ENCODE measurements at places on chromosomes 5 and 9.

DNA sequence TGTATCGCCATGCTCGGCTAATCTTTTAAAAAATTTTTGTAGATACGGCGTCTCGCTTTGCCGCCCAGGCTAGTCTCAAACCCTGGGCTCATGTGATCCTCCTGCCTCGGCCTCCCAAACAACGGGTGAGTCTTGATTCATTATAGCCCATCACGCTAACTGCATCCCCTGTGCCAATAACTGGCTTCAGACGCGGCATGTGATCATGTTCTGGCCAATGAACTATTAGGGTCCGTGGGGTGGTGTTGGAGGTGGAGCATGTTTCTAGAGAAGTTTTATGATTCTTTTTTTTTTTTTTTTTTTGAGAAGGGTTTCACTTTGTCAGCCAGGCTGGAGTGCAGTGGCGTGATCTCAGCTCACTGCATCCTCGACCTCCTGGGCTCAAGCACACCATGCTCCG lies 51.0 kb downstream of the FGF18 start:
- no peaks in the 10 kb centered on the region for H3K36me3 ChIP-seq
- peaks cover 18% of the 10 kb centered on the region for H3K27me3 ChIP-seq
- no peak overlapping the region for H3K27ac ChIP-seq
- no peak overlapping the region for H3K4me3 ChIP-seq

GRCh38 chr5:77170196-77170890 lies 40.1 kb upstream of the PDE8B start:
- H3K36me3 ChIP-seq = peaks cover 3% of the 10 kb centered on the region
- H3K27ac ChIP-seq = no peak overlapping the region
- H3K4me1 ChIP-seq = peaks cover 2% of the 10 kb centered on the region
- H3K4me3 ChIP-seq = no peak overlapping the region
- DNase-seq = no peak

- no peak overlapping the region for H3K4me3 ChIP-seq
- peaks cover 4% of the 10 kb centered on the region for H3K36me3 ChIP-seq
- DNase-seq = no peak
- no peaks in the 10 kb centered on the region for H3K27me3 ChIP-seq
Observed at GRCh38 chr5:138900281-138900965, 25.3 kb upstream of the LRRTM2 start.

DNA sequence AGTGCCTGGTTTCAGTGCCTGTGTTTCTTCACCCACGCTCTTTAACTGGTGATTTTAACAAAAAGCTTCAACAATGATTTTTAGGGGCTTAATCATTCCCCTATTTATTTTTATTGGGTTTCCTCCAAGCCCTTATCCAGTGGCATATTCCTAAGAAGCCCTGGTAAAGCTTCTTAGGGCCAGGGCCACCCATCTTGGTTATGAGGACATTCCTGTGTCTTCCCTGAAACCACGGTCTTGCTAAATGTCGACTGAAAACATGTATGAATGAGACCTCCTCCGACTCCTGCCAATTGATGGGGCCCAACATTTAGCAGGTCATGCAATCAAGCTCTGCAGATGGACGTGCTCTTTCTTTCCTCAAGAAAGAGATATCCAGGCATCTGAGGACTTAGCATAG lies 13.7 kb upstream of the CARTPT start:
- H3K4me3 ChIP-seq = no peak overlapping the region
- peaks cover 2% of the 10 kb centered on the region for H3K36me3 ChIP-seq
- peaks cover 64% of the 10 kb centered on the region for H3K27me3 ChIP-seq
- H3K27ac ChIP-seq = no peak overlapping the region
- H3K4me1 ChIP-seq = peaks cover 3% of the 10 kb centered on the region
- no peak for DNase-seq

- no peaks in the 10 kb centered on the region for H3K4me1 ChIP-seq
- no peak for DNase-seq
- no peaks in the 10 kb centered on the region for H3K36me3 ChIP-seq
- no peaks in the 10 kb centered on the region for H3K27me3 ChIP-seq
Observed at GRCh38 chr5:61283471-61283870, 48.6 kb upstream of the ZSWIM6 start.

DNA sequence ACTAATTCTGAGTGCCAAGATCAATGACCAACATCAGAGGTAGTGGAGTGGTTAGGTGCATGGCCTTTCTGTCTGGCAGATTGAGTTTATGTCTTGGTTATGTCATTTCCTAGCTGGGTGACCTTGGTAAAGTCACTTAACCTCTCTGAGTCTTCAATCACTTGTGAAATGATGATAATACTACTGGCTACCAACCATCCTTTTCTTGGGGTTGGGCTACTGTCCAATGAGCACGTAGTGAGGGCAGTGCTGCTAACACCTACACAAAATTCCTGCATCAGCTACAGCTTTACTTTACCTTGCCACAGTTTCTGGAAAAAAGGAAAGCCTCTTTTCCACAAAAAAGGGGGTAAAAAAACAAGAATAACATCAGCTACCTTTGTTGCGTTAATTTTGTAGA lies 12.4 kb downstream of the IL12B start:
- no peak overlapping the region for H3K27ac ChIP-seq

DNA sequence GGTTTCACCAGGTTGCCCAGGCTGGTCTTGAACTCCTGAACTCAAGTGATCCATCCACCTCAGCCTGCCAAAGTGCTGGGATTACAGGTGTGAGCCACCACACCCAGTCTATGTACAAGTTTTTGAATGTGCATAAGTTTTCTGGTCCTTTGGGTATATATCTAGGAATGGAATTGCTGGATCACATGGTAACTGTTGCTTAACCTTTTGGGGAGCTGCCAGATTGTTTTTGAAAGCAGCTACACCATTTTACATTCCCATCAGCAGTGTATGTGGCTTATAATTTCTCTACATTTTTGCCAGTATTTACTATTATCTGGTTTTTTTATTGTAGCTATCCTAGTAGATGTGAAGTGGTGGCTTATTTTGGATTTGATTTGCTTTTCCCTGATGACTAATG lies 8.9 kb upstream of the LNPEP start:
- H3K27ac ChIP-seq = no peak overlapping the region
- no peak for DNase-seq
- H3K36me3 ChIP-seq = no peaks in the 10 kb centered on the region
- H3K4me3 ChIP-seq = no peak overlapping the region

GRCh38 chr5:170411100-170411499 lies 21.9 kb upstream of the KCNMB1 start:
- no peak for DNase-seq
- peak overlapping the region; percentile 27 for H3K27ac ChIP-seq
- no peak overlapping the region for H3K4me3 ChIP-seq

- peaks cover 48% of the 10 kb centered on the region for H3K4me1 ChIP-seq
- H3K27ac ChIP-seq = peak overlapping the region; percentile 87
- DNase-seq = no peak
- H3K27me3 ChIP-seq = no peaks in the 10 kb centered on the region
Observed at GRCh38 chr9:93125331-93125894, 8.6 kb downstream of the NINJ1 start.

GRCh38 chr5:178590141-178590923 lies at the start of gene COL23A1:
TSS of gene COL23A1 (minus strand) at chr5:178590393.
- H3K4me3 ChIP-seq = peak within 1 kb of the TSS; percentile 83
- peaks cover 5% of the 10 kb centered on the region for H3K4me1 ChIP-seq
- peaks cover 2% of the 10 kb centered on the region for H3K36me3 ChIP-seq

DNA sequence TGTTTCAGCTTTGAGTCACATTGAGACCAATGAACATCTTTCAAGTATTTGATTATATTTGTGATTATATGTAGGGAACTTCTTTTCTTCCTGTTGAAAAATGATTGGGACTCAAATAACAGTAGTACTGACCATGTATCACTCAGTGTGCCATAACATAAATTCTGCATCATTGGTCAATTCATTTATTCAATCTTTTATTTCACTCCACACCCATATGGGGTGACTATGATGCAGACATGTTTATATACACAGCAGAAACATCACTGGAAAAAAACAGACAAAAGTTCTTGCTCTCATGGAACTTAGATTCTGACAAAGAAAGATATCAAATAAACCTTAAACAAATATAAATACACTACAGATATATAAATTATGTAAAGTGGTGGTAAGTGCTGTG lies 74.7 kb upstream of the ANXA1 start:
- H3K4me1 ChIP-seq = no peaks in the 10 kb centered on the region
- no peaks in the 10 kb centered on the region for H3K36me3 ChIP-seq
- DNase-seq = no peak
- peaks cover 27% of the 10 kb centered on the region for H3K27me3 ChIP-seq

DNA sequence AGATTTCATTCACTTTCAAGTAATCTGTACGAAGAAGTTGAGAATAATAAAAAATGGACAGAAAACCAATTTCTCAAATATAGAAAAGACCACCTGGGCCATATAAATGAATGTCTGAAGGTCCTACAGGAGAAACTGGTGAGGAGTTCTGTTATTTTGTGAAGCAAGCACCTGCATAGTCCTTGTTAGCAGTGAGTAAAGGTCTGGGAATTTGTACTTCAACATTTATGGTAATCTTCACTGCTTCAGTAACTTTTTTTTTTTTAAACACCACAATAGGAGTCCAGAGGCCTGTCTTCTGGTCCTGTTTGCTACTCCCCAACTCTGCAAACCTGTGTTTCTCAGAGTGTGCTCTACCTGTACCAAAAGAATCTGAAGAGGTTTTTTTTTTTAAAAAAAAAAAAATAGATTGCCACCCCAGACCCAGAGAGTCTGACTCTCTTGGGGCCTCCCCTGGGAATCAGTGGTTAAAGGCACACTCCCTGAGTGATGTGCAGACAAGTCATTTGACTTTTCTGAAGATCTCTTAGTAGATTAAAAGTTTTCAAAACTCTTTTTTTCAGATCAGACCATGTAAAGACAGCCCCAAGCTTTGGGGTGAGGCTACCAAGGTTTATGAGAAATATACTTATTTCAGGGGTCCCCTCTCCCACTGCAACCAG lies 55.5 kb downstream of the FAM81B start:
- peaks cover 4% of the 10 kb centered on the region for H3K36me3 ChIP-seq
- no peak overlapping the region for H3K4me3 ChIP-seq
- H3K27ac ChIP-seq = no peak overlapping the region
- no peaks in the 10 kb centered on the region for H3K4me1 ChIP-seq

- peak overlapping the region; percentile 29 for H3K27ac ChIP-seq
- H3K27me3 ChIP-seq = no peaks in the 10 kb centered on the region
- no peak for DNase-seq
- peaks cover 25% of the 10 kb centered on the region for H3K36me3 ChIP-seq
- peaks cover 11% of the 10 kb centered on the region for H3K4me1 ChIP-seq
- H3K4me3 ChIP-seq = no peak overlapping the region
Observed at GRCh38 chr9:120490888-120491595, 88.9 kb downstream of the CDK5RAP2 start.

- H3K27me3 ChIP-seq = no peaks in the 10 kb centered on the region
- H3K4me1 ChIP-seq = peaks cover 29% of the 10 kb centered on the region
- H3K4me3 ChIP-seq = no peak overlapping the region
- no peak overlapping the region for H3K27ac ChIP-seq
- H3K36me3 ChIP-seq = peaks cover 10% of the 10 kb centered on the region
- DNase-seq = no peak
Observed at GRCh38 chr9:137748741-137749140, 128.8 kb upstream of the CACNA1B start.

- H3K36me3 ChIP-seq = no peaks in the 10 kb centered on the region
- no peak overlapping the region for H3K27ac ChIP-seq
- DNase-seq = no peak
- H3K4me1 ChIP-seq = no peaks in the 10 kb centered on the region
Observed at GRCh38 chr9:119047513-119048307, 321.5 kb downstream of the BRINP1 start.

DNA sequence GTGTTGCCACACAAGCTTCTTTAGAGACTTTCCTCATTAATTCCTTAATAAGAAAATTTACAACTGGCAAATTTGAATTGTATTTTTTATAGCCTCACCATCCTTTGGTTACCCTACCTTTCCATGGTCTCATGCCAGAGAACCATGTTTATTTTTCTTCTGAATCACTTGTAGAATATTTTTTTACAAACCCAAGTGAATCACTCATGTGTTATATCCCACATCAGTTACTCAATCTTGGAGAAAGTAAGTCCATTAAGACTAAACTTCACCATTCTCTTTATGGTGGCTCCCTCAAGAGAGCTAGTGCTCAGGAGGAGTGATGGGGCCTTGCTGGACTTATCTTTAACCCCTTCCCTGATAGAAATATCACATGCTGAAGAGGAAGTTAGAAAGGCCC lies 128.9 kb downstream of the SUSD1 start:
- H3K36me3 ChIP-seq = peaks cover 4% of the 10 kb centered on the region
- H3K27me3 ChIP-seq = no peaks in the 10 kb centered on the region
- H3K27ac ChIP-seq = no peak overlapping the region
- H3K4me1 ChIP-seq = peaks cover 5% of the 10 kb centered on the region
- H3K4me3 ChIP-seq = no peak overlapping the region

DNA sequence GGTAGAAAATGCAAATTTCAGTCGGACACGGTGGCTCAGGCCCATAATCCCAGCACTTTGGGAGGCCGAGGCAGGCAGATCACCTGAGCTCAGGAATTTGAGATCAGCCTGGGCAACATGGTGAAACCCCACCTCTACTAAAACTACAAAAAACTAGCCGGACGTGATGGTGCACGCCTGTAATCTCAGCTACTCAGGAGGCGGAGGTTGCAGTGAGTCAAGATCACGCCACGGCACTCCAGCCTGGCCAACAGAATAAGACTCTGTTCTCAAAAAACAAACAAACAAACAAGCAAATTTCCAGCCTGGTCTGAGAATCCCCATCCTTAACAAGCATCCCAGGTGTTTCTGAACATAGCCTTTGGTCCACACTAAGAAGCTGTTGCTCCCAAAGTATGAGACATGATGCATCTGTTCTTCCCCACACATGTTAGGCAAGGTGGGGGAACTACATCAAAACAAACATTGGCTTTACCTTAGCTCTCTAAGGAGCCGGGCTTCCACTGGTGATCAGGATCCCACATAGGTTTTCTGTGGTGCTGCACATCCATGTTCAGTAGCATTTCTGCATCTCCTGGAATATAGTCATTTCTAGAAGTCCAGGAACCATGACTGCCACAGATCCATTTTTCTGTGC lies 92.5 kb upstream of the DMRT1 start:
- no peak overlapping the region for H3K4me3 ChIP-seq
- peaks cover 3% of the 10 kb centered on the region for H3K36me3 ChIP-seq
- H3K27me3 ChIP-seq = no peaks in the 10 kb centered on the region
- no peak for DNase-seq

- peaks cover 5% of the 10 kb centered on the region for H3K36me3 ChIP-seq
- H3K27ac ChIP-seq = peak overlapping the region; percentile 99
- no peaks in the 10 kb centered on the region for H3K27me3 ChIP-seq
- peak overlapping the region; percentile 69 for H3K4me3 ChIP-seq
- peaks cover 24% of the 10 kb centered on the region for H3K4me1 ChIP-seq
- DNase-seq = peak; percentile 47
Observed at GRCh38 chr5:123549256-123549904, 37.4 kb downstream of the CSNK1G3 start.

DNA sequence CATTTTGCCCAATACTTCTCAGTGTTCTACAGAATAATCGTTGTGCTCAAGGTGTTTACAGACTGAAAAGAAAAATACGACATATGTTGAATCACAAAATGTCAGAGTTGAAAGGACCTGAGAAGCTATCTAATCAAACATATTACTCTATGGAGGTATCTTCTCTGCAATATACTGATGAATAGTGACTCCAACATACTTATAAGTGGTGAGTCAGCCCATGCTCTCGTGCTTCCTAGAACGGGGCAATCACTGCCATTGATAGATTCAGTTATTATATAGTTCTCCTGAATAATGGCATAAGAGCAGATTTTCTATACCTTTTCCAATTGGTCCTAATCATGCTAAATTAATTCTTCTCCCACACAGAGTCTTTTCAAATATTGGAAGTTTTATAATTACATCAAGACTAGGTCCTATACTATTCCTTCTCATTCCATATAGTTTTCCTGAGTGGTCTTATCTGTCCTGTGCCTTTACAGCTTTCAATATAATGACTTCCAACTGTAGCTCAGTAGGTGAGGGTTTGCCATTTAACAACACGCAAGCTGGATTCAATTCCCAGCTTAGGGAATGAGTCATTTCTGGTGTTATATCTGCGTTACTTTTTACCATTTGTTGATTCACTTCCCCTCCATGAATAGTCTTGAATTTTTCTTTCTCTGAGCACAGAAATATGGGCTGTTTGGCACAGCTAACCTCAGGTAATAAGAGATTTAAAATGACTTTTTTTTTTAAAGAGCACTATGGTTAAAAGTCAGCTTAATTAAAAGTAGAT lies 81.1 kb downstream of the PLK2 start:
- H3K36me3 ChIP-seq = no peaks in the 10 kb centered on the region
- H3K4me3 ChIP-seq = no peak overlapping the region
- H3K27ac ChIP-seq = no peak overlapping the region

Measured in T-helper 17 cell (primary cell).